ENCODE measurements at places on chromosomes 7 and 10.

DNA sequence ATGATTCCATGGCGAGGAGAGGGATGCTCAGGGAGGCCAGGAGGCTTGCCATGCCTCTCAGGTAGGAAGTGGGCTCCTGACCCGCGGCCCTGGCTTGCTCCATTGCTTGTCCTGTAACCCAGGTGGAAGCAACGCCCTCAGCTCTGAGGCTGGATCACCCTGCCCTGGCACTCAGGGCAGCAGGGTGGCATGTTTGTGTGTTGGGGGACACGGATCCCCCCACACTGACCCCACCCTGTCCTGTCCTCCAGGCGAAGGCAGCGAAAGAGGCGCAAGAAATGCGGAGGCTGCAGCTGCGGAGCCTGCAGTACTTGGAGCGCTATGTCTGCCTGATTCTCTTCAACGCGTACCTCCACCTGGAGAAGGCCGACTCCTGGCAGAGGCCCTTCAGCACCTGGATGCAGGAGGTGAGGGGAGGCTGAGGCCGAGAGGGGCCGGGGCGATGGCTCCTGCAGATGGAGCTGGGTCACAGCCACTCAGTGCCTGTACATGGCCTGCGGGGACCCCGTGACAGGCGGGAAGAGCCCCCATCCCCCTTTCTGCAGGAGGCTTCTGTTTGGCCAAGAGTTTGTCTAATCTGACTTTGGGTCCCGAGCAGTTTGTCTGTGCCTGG is 38.3 kb downstream of the PRF1 start:
- no peak for DNase-seq

- no peak for DNase-seq
Measured at GRCh38 chr7:123944395-123944794, 19.4 kb downstream of the SPAM1 start.

- peak; percentile 10 for DNase-seq
Measured at GRCh38 chr10:8369666-8370065, 315.2 kb downstream of the GATA3 start.

- no peak for DNase-seq
Measured at GRCh38 chr7:42893346-42894240, 18.3 kb downstream of the C7orf25 start.

- DNase-seq: no peak
Measured at GRCh38 chr10:66834802-66835201, 91.0 kb upstream of the LRRTM3 start.

DNA sequence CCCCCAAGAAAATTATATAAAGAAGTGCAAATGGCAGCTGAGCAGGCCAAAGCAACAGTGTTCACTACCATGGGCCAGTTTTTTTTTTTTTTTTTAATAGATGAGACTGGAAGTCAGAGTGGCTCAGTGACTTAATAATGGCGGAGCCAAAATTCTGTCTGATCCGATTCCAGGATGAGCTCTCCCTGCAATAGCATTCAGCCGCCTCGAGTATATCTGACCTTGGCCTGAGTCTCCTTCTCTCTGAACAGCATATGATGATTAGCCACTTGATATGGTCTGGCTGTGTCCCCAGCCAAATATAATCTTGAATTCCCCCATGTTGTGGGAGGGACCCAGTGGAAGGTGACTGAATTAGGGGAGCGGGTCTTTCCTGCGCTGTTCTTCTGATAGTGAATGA is 76.7 kb upstream of the PRLHR start:
- DNase-seq: no peak

DNA sequence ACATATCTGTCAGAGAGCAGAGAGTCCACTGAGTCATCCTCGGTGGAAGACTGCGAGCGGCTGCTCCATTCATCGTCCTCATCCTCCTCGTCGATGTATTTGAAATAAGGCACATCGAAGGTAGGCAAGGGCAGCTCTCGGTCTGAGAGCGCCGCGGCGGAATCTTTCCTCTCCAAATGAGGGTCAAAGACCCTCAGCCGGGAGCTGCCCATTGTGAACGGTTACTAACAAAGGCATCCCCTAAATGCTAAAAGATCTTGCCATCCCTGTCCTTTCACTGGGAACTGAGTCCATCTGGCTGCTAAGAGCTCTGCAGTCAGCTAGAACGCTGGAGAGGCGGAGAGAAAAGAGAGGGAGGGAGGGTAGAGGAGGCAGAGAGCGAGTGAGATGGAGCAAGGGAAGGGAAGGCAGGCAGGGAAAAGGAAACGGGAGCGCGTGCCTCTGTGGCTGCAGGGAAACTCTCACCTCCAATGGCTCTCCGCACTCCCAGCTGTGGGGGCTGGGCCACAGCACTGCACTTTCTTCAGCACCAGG is 163.4 kb downstream of the RAPGEF5 start:
- DNase-seq: no peak

- no peak for DNase-seq
Measured at GRCh38 chr7:28192786-28193585, 12.4 kb upstream of the JAZF1 start.
